ENCODE measurements at places on chromosomes 5 and 9.

DNA sequence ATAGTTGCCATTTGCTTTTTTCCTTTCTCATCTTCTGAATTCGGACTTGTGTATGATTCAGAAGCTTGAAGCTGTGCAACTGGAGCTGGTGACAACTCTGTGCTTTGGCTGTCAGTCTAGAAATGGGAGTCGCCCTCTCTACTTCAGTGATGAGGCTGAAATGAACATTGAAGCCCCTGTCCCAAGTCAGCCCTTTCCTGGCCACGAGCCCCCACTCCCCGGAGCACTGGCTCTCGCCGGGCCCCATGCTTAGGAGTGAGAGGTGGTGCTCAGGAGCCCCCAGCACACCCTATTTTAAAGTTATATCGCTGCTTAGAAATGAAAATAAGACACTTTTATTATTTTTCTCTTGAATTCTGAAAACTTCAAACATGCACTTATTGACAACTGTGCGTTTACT lies 66.0 kb downstream of the PSMB7 start:
- DNase-seq = no peak

DNA sequence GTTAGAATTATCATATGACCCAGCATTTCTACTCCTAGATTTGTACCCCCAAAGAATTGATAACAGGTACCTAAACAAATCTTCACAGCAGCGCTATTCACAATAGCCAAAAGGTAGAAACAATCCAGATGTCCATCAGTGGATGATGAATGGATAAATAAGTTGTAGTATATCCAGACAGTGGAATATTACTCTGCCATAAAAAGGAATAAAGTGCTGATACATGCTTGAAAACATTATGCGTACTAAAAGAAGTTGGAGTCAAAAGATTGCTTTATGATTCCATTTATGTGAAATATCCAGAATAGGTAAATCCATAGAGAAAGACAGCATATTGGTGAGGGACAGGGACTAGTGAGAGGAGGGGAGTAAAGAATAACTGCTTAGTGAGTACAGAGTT lies 26.0 kb downstream of the MTREX start:
- DNase-seq = no peak

- DNase-seq = no peak
These were observed 547.2 kb downstream of the LRRC70 start for GRCh38 chr5:63125862-63126261.

DNA sequence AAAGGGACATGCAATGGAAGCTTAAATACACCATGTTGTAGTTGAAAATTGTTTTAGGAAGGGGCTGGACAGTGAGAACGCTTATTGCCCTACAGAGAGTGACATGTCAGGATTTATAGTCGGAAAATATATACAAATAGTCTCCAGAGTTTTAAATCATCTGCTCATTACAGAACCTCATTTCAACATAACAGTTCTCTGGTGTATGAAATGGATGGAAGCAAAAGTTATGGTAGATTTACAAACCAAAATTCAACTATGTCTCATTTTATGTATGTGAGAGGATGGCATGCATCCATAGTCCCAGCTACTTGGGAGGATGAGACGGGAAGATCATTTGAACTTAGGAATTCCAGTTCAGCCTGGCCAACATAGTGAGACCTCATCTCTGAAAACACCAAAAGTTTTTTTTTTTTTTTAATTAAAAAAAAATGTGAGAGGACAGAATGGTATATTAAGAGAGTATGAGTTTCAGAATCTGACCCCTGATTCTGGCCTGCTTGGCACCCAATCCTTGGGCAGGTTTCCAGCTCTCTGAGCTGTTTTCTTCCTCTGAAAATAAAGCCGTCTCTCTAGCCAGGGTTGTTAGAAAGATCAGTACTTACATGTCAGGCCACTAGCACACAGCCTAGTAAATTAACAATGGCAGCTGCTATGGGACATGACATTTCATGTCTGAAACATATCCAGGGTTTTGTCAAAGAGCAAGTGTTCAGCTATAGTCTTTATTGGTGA lies 40.1 kb downstream of the IQGAP2 start:
- DNase-seq = no peak

DNA sequence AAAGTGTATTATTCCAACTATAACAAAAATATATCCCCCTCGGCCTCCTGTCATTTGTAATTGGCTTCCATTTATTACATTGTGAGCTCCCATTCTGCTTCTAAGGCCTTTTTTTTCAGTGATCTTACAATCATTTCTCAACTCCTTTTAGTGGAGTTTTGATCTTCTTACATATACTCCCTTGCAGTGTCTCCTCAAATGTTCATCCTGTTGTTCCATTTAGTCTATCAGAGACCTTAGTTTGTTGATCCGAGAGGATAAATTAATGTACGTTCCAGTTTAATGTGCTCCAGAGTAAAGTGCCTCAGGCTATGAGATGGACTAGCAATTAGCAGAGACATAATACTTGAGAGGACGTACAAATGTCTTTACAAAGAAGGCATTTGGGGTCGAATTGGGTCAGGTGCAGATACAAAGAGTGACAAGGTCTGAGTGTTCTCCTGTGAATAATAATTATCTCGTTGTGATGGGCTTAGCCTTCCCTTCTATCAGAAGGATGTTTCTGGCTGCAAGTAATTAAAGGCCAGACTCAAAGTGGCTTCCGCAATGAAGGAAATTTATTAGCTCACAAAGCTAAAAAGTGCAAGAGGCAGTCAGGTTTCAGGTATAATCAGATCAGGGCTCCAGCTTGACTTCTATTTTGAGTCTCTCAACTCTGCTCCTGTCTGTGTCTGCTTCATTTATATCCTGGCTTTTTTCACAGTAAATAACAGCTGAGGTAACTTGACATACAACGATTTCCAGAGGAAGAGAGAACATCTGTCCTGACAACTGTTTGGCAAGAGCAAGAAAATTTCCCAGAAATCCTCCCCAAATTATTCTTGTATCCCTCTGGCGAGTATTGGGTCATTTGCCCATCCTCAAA lies 30.1 kb downstream of the ARRDC3 start:
- DNase-seq = no peak

DNA sequence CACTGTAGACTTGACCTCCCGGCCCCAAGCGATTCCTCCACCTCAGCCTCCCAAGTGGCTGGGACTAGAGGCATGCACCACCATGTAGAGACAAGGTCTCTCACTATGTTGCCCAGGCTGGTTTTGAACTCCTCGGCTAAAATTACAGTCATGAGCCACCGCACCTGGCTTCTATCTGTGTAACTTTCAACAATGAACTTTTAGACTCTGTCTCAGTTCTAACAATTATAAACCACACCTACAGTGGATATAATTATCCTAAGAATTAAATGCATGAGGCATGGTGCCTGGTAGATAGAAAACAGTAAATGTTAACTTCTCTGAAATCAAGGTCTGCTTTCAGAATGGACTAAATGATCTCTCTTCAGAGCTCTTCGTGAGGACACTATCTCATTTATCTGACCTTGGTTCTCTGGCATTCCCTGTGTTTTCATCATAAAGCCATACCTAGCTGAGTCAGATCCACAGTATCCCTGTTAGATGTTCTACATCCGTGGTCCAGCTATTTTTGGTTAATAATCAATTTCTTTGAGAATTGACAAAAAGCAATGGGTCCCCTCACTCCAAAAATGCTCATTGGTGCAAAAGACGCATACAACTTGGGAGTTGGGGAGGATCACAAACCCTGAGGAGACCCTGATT lies 7.2 kb downstream of the HAVCR1 start:
- no peak for DNase-seq

- DNase-seq = no peak
These were observed 275.0 kb downstream of the NR2F1-AS1 start for GRCh38 chr5:93305984-93306383.

DNA sequence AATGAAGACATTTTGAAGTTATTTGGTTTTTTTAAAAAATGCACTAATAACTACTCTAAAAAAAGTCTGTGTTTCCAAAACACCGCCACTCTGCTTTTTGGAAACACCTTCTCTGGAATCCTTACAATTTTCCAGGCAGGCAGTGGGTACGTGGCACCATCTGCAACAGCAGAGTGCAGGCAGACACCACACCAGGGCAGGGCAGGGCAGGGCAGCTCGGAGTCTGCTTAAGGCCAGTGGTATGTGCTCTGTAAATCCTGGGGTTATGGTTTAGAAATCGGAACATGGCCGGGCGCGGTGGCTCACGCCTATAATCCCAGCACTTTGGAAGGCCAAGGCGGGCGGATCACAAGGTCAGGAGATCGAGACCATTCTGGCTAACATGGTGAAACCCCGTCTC lies 97.6 kb downstream of the TLE1 start:
- no peak for DNase-seq

GRCh38 chr9:121038804-121039203 lies 11.3 kb downstream of the C5 start:
- DNase-seq = no peak

Measured in common myeloid progenitor, CD34-positive (primary cell).